MCF 10A (cell line): ENCODE measurements at places on chromosomes 3 and 15. TPM values are rescaled to one million over a fixed set of nuclear protein-coding genes. Genes with fewer than 3 reads are reported as not detected.

LTK gene
- total RNA-seq: 0.17 TPM in 1 of 2 replicates, not detected in the other

SLC28A2 gene
- not detected in 2 replicates for total RNA-seq

ITIH1 gene
- not detected in 2 replicates for total RNA-seq

BLM gene
- 2.8 and 5.2 TPM in 2 replicates for total RNA-seq

EBLN2 gene
- total RNA-seq: 4.7 and 5.5 TPM in 2 replicates

TUBGCP5 gene
- total RNA-seq: 15.7 and 18.2 TPM in 2 replicates

TMEM212 gene
- not detected in 2 replicates for total RNA-seq

- DNase-seq: no peak
Measured at GRCh38 chr3:62143843-62144450, 229.4 kb downstream of the FEZF2 start.

DNA sequence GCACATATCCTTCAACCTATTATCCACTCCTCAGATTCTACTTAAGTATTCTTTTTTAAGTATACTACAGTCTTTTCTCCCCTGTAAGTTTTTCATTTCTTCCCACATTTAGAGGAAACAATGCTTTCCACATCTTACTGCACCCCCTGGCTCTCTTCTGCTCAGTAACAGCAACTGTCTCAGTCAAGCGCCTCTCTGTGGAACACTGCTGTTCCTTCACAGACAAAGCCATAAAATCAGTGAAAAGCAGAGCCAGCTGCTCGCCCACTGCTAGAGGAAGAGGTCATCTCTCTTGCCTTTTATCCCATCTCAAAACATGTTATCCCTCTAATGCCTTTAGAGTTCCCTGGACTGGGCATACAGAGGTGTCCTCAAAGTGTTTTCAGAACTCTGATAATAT, 24.8 kb downstream of the SERP1 start:
- no peak for DNase-seq

GRCh38 chr15:75176396-75176761, 25.3 kb upstream of the C15orf39 start:
- no peak for DNase-seq

GRCh38 chr15:25568751-25569150, 129.9 kb upstream of the UBE3A start:
- DNase-seq: no peak

DNA sequence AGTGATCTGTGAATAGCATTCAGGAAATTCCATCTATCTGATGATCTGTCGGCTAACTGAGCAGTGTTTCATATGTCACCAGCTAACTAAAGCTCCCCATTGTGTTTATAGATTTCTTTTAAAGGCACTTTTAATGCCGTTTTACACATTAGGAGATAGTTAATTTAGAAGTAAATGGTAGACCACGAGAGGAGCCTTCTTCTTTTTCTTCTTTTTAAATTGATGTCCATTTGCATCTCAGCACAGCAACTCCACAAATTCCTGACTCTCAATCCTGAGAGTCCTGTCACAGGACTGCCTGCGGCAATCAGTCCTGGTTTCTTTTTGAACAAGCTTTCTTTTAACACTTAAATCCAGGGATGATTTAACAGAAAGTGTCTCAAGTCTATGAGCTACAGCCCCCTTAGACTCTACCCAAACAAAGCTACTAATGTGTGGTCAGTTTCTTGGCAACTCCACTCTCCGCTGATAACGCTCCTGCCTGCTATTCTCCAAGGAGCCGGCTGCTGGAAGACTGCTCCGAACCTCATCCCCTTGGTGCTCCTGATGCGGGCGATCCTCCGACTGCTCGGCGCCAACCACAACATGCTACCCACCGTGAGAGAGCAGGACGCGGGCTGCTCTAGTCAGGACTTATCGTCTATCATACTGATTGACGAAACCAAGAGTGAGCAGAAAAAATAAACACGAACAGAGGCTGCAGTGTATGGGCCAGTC, 421.4 kb downstream of the MECOM start:
- no peak for DNase-seq

GRCh38 chr15:82763361-82764116, 42.3 kb downstream of the FSD2 start:
- DNase-seq: no peak

DNA sequence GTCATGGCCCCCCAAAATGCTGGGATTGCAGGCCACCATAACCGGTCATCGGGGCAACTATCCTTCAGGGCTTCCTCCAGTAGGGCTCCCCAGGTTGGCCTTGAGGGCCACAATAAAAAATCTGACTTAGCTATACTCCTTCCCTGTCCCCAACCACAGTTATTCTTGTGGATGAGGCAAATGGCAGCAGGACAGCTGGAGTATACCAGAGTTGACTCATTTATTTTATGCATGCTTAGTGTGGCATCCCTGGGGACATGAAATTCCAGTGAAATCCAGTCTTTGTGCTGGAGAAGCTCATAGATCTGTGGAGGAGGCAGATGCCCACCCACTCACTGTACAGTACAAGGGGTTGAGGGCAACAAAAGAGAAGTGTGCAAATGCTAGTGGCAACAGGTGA, 109.5 kb downstream of the RORA start:
- no peak for DNase-seq

DNA sequence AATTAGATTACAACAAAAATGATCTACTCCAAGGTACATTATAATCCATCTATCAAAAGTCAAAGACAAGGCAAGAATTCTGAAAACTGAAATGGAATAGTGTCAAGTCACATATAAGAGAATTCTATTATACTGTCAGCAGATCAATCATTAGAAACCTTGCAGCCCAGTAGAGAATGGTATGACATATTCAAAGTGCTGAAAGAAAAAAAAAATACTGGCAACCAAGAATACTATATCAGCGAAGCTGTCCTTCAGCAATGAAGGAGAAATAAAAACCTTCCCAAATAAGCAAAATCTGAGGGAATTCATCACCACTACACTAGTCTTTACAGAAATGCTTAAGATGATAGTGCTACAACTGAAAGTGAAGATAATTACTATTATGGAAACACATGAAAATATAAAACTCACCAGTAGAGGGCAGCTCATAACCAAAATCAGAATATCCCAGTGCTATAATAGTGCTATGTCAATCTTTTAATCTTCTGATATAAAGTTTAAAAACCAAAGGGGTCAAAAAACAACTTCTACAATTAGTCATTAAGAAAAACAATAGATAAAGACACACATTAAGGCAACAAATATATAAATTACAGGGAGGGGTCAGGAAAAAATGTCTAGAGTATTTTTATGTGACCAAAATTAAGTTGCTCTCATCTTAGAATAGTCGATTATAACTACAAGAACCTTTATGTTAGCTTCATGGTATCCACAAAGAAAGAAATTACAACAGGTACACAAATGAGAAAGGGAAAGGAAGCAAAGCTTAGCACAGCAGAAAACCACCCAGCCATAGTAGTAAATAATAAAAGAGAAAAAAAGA, 190.7 kb upstream of the CNTN6 start:
- peak; percentile 5 for DNase-seq

DNA sequence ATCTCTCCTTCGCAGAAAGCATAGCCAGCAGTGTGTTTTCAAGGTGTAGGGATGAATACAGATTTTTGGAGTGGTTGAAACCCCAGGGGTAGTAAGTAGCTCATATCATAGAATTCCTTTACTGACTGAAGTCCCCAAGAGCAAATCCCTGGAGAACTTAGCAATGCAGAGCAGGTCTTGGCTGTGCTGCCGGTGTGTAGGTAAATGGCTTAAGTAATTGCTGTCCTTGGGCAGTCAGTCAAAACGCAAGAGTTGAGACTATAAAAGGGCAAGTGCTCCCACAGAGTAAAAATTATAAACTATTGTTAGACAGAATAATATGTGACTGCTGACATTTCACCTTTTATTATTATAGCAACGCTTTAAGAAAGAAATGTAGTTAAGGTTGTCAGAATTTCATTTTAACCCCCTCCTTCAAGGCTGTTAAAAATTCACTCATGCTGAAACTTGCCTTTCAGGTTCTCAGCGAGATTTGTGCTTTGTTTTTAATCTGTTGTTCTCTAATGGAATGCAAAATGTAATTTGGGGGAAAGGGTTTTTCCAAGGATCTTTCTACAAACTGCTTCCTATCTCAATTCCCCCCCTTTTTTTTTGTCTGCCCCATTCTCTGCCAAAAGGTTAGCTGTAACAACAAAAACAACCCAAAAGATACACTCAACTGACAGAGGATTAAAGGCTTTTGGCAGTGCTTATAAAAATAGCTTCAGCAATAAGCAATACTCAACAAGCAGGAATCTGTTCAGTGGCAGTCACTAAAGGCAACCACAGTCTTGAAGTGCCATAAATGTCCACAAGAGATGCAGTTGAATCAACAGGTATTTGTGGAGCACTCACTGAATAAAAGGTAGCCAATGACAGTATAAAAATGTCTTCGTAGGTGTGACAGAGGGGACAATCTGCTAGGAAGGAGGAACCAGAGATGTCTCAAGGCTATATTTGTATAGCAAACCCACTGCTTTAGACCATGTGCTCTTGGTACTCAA, 105.3 kb downstream of the THRB start:
- DNase-seq: no peak

GRCh38 chr3:13109516-13109915, 36.3 kb upstream of the IQSEC1 start:
- DNase-seq: no peak

GRCh38 chr15:101277038-101277822, at the start of gene SELENOS:
Gene SELENOS, minus strand, starts transcription at chr15:101277485. Its CDS starts 68 bp downstream, at chr15:101277417.
- DNase-seq: peak; percentile 91

GRCh38 chr3:38204599-38205471, 39.5 kb downstream of the OXSR1 start:
- DNase-seq: no peak

- peak; percentile 34 for DNase-seq
Measured at GRCh38 chr3:126983653-126984390, 907 bp downstream of the PLXNA1 start.

DNA sequence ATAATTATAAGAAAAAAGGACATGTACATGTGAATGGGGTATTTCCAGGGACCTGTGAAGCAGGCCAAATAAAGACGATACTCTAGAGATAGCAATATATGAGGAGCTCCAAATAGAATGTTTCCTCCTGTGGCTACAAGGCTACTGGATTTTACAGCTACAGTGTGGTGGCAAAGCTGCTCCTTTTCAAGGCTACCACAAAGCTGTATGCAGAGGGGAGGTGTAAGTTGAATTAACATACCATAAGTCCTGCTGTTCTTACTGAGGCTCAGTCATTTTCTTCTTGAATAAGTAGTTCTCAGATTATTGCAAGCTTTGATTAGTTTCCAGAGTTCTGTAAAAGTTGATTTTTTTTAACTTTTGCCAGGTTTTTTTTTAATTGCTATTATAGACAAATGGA, 1184.6 kb upstream of the EPHA6 start:
- DNase-seq: no peak

GRCh38 chr15:67167091-67167490, 87.4 kb downstream of the AAGAB start:
- no peak for DNase-seq

GRCh38 chr3:98657457-98657856, 64.0 kb upstream of the CPOX start:
- no peak for DNase-seq

- peak; percentile 72 for DNase-seq
Measured at GRCh38 chr3:42118762-42119361, 27.7 kb downstream of the TRAK1 start.

DNA sequence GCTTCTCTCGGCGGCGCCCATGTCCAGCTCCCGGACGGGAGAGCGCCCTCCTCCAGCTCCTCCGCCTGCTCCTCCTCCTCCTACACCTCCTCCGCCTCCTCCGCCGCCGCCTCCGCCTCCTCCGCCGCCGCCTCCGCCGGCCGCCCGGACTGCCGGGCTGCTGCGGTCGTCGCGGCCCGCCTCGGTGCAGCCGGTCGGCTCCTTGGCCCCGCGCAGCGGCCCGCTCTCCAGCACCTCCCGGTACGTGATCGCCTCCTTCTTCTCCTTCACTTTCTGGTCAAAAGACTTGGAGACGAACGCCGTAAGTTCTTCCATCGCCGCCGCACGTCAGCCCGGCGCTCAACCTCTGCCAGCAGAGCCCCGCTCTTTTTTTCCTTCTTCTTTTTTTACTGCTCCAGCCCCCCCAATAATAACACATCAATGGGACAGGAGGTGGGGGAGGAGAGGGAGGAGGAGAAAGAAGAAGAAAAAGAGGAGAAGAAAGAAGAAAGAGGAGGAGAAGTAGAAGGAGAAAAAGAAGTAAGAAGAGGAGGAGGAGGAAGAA, 438 bp downstream of the SHOX2 start:
- DNase-seq: peak; percentile 59

DNA sequence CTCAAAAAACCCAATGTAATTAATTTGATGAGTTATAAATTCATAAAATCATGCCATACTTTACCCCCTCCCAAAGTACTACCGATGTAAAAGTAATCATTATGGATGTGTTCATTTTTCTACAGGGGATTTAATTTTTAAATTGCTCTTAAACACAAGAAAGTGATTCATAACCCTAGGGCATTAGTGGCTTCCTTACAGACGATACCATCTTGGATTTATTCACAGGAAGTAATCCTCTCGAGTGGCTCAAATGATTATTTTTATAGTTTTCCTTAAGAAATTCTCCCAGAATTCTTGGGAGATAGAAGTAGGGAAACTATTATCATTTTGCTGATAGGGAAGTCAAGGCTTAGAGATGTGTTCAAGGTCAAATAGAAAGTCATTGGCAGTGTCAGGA, 80.9 kb downstream of the PEX5L start:
- no peak for DNase-seq

GRCh38 chr3:52688266-52688665, 2.4 kb downstream of the GNL3 start:
- DNase-seq: no peak

DNA sequence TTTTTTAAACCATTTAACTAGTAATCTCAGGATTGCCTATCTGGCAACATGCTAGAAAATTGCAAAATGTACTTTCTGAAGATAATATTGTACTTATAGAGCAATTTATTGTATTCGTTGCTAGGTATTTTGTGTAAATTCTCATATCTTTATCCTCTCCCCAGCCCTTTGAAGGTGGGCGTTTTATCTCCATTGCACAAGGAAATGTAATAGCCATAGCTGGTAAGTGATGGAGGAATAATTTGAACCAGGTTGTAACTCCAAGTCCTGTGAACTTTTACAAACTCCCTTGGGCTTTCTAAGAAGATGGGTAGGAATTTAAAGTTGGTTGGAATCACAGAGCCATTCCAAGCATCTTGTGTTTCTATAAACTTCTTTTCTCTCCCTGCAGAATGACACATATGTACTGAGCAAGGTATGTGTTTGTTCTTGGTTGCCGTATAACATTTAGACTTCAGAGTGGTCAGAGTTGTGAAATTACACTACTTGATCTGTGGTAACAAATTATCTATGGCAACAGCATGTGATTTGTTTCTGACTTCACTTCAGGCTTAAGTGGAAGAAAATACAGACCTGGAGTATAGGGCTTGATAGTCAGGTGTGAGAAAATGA, 170.9 kb downstream of the AKAP13 start:
- no peak for DNase-seq

DNA sequence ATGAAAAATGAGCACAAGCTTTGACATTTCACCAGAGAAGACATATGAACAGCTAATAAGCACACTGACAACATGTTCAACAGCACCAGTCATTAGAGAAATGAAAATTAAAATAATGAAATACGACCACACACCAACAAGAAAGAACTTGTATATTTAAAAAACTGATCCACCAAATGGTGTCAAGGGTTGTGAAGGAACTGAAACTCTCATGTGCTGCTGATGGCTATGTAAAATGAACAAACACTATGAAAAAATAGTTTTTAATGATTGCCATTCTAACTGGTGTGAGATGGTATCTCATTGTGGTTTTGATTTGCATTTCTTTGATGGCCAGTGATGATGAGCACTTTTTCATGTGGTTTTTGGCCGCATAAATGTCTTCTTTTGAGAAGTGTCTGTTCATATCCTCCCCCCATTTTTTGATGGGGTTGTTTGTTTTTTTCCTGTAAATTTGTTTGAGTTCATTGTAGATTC, 193.8 kb downstream of the SCAPER start:
- DNase-seq: no peak

GRCh38 chr3:10180289-10180688, 15.6 kb downstream of the IRAK2 start:
- no peak for DNase-seq
